ENCODE measurements at places on chromosomes 13 and 19.
A peak's percentile ranks its signal among the peaks of the same experiment; 100 is the strongest.

DNA sequence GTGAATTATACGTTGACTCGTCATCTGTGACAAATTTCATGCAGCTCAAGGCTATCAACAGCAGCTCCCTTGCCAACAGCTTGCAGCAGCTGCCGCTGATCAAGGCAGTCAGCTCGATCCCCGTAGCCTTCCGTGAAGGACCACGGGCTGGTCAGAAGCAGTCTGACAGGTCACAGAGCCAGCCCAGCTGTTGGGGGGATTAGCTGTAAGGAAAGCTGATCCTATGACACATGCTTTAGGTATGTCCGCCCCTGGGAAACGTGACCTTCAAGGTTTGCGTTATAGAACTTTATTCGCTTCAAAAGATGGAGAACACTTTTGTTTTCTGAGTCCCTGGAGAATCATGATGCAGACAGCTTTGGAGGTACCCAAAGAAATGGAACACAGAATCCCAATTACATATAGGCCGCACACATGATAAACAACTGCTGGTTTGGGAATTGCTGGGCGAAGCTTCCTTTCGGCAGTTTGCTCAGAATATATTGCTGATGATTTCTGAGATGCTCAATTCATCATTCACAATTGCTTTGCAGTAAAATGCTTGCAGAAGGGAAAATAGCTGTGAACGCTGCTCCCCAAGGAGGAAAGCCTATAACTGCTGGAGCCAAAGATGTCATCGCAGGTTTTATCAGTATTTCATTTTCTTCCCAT lies 62.6 kb upstream of the USP29 start:
- ATAC-seq: no peak

GRCh38 chr13:110376120-110376519 lies 69.0 kb downstream of the COL4A2 start:
- no peak for ATAC-seq

DNA sequence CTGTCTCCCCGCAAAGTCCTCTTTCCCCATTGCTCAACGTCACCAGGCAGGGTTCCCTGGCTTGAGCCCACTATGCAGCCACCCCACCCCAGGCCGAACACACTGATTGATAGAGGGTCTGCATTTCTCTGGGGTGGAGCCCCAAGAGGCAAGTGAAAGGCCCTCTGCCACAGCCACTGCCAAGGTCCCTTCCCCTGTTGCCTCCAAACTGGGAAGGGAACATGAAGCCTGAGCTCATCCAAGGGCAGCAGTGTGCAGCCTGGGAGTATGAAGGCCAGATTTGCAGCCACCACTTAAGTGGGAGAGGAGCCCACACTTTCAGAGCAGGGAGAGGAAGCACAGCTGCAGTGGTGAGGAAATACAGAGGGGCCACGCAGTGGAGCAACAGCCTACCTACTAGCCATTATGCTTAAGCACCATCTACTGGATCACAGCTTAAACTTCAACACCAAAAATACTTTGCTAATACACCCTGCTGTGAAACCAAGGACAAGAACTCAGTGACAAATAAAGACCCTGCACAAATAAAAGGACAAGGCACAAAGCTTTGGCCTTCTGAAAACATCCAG lies 48.6 kb downstream of the UBL3 start:
- ATAC-seq: no peak

DNA sequence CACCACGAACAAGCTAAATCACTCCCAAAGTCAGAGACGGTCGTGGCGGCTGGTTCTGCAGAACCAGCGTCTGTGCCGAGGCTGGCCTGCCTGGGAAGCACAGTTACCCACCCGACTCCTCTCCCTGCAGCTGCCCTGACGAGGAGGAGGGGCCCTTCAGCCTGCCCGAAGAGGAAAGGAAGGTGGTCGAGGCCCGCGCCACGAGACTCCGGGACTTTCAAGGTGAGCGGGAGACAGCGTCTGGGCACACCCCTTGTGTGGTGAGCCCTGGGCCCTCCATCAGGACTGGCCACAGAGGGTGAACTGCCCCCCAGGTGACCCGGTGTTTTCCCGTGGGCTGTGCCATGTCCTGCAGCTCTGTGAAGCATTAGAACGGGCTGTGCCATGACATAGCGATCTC lies 29.1 kb downstream of the PEX11G start:
- ATAC-seq: no peak

DNA sequence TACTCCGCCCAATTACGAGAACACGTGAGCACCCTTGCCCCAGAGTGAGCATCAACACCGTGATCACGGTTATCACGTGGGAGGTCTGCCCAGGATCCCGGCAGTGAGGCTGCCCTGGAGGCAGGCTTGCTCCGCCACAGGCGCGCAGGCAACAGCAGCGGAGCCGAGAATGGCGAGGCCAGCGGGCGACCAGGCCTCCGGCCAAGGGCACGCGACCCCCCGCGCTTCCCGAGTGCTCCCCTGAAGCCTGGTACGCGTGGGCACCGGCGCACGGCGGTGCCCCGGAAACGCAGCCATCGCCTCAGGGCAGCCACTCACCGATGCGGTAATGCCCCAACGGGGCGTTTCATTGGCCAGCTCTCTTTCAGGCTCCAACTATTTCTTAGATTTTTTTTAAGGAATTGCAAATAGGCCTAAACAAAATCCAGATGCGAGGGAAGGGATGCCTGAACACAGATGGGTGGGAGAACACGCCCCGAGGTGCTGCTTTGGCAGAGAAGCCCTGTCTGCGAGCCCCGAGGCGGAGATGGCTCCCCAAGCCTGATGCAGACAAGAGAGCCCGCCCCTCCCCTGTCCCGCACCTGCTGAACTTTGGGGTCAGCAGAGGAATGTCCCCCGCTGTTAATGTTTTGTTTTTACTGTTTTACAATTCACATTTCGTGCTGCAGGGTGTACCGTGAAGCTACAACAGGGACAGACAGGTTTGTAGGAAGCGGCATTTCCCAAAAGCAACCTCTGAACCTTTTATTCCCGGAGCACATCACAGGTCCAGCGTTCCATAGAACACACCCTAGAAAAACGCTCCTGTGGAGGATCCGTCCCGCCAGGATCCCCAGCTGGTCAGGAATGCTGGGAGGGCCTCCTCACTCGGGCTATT lies 132.7 kb downstream of the ZDHHC20 start:
- ATAC-seq: peak; percentile 81
